ENCODE measurements at places on chromosomes 5 and 9.

DNA sequence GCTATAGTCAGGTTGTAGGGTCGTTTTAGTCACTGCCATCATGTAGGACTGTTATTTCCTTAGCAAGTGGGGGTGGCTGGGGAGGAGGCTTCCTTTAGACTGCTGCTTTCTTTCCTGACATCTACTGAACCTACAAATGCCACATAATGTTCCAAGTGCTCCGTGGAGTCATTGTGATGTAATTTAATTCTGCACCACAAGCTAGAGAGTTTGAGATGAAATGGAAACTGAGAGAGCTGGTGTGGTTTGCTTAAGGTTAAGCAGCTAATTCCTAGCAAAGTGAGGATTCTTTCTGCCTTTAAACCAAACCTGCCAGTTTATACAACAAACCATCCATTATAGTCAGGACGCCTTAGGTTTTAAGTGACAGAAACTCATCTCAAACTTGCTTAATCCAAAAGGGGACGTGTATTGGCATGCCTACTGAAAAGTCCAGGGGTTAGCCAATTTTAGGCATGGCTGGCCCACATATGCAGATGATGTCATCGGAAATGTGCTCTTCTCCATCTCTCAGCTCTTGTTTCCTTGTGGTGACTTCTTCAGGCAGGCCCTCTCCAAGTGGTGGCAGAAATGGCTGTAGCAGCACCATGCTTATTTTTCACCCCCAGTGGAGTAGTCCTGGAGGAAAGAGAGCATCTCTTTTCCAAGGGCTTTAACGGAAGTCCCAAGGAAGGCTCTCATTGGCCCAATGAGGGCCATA lies 30.5 kb downstream of the ZNF618 start:
- no peak for DNase-seq

- peak; percentile 43 for DNase-seq
Measured at GRCh38 chr5:124583469-124584350, 162.7 kb downstream of the ZNF608 start.

DNA sequence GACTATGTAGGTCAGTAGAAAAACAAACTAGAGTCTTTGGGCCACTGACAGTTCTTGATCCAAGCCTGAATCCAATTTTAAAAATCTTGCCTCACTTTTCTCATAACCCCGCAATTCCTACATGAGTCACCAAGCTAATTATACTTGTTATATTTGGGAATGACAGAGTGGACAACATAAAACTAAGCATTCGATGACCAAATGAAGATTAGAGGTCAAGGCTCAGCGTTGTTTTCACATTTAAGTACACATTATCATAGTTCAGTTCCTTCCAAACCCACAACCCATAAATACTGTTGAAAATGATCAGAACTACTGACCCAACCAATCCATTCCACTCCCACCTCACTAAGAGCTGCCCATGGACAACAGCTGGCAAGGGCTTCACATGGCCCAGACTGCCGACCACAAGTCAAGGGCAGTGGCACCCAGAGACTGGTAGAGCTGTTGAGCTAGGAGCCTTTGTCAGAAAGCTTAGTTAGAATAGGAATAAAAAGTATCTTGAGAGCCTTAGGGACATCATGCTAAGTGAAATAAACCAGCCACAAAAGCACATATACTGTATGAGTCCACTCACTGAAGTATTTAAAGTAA lies 64.2 kb downstream of the MYO10 start:
- DNase-seq, result no peak

DNA sequence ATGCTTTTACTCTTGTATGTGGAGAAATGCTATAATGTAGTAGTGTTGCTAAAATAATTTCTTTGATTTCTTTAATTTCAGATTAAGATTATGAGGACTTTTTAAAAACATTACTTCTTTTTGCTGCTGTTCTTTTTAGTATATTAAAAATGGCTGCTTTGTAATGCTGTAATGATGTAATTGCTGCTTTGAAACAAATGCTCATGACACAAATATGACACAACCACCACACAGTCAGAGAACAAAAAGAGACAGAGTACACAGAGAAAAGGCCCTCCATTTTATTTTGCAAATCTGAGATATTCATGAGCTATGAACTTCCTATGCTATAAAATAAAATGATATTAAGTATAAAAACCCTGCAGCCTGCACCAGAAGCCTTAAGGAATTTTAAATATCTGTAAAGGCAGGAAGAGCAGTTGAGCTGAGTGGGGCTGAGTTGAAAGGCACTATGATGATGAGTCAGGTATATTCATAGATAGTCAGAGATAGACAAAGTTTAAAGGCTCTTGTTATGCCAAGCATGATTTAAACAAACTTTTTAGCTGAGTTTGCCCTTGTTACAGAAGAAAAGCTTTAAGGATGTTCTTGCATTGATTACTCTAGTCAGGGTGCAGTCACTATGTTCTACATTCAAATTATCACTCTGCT lies 5.1 kb upstream of the POU5F2 start:
- no peak for DNase-seq

- DNase-seq, result no peak
Measured at GRCh38 chr5:150364004-150364403, 6.5 kb downstream of the TCOF1 start.

GRCh38 chr5:139399501-139400121 lies 4.3 kb downstream of the SPATA24 start:
- DNase-seq, result no peak

GRCh38 chr9:127557466-127557869 lies 54.6 kb upstream of the STXBP1 start:
- peak; percentile 20 for DNase-seq

All from stimulated activated CD4-positive, alpha-beta T cell treated with anti-CD3 and anti-CD28 coated beads, Interleukin-15, amount 100 ng/mL, for 24 hours (primary cell).